Left lung (tissue), 14 donors: ENCODE measurements at places on chromosomes 7 and 10. TPM values are rescaled to one million over a fixed set of nuclear protein-coding genes. Genes with fewer than 3 reads are reported as not detected.

- no peak for DNase-seq
Measured at GRCh38 chr7:114916261-114916892, 5.5 kb upstream of the MDFIC start.

DNA sequence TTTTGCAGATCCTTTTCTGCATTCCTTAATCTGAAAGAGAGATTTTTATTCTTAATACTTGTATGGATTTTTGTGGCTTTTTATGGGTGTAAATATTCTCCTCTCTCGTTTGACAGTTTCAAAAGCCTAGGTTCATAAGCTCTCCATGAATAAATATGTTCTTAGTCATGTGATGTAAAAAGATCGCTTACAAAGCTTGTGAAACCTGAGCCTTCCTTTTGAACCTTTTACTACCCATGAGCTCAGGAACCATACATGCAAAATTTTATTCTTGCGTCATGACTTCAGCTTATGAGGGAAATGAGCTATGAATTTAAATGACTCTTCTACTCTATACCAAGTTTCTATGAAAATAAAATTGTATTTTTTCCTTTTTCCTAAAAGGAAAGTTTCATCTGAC lies 98.7 kb downstream of the POLL start:
- DNase-seq, result no peak

GRCh38 chr7:82289889-82290288 lies 153.7 kb downstream of the CACNA2D1 start:
- DNase-seq, result no peak

GRCh38 chr10:52744057-52744805 lies 28.4 kb downstream of the MBL2 start:
- no peak for DNase-seq

NUTM2E gene
- 0.48 TPM for polyA plus RNA-seq

EBLN1 gene
- polyA plus RNA-seq, result not detected
